RPMI7951 (cell line): ENCODE measurements at places on chromosomes 12 and 14. TPM values are rescaled to one million over a fixed set of nuclear protein-coding genes. Genes with fewer than 3 reads are reported as not detected.

DNA sequence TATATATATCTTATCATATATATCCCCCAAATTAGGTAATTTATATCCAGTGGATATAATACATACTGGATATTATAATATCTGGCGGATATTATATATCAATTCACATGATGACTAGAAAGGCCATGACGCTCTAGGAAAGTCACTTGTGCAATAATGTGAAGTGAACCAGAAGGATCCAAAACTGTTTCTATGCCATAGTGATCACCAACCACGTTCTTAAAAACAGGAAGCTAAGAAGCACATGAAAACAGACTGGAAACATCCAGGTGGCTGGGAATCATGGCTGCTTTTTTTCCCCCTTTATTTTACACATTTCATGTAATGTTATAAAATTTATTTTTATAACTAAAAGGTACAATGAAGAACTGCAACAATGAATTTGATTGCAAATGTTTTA is 1.4 kb downstream of the GUCY2C start:
- no peak for DNase-seq

SLC5A8 gene
- total RNA-seq, result not detected in 2 replicates

GRCh38 chr14:94517641-94518257 is 8.5 kb upstream of the SERPINA12 start:
- peak; percentile 7 for DNase-seq

GRCh38 chr14:23610090-23610814 is 25.9 kb upstream of the DHRS2 start:
- DNase-seq, result no peak

GRCh38 chr14:49622022-49622607 is 1.5 kb downstream of the MGAT2 start:
- no peak for DNase-seq

DNA sequence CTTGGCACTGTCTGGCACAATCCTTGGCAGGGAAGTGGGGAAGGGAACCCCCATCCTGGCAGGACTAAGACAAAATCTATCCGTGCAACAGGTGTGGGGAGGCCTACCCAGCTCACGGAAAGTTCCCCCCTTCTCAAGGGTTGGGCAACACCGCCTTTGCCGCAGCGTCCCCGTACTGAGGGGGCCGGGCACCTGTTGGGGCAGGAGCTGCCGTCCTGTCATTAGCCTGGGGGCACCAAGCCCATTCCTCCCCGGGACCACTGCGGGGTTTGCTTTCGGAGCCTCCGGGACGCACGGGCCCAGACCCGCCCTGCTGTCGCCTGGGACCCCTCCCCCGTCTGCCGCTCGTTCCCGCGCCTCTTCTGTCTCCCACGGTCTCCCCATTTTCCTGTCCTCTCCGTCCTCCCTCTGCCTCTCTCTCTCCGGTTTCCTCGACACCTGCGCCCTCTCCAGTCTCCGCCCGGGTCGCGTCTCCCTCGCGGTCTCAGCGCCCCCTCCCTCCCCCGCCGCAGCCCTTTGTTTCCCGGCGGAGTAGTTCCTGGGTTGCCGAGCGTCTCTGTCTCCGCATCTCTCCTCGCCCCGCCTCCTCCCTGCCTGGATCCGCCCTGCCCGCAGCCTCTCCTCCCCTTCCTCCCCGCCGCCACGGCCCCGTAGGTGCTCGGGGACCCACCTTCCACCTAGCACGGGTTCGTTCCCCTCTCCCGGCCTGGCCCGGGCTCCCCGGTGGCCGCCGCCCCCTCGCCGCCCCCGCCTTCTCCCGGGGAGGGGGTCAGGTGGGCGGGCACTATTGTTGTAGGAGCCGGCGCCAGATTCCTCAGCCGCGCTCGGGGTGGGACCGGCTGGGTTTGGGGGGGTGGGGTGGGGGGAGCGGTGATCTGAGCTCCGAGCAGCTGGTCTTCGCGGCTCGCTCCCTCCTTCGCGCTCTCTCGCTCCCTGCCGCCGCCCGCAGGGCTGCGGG is at the start of gene CACNB3:
Gene CACNB3 (plus strand): TSS at position 624 of the 958 bp plus-strand sequence. CDS start 434 bp downstream, outside the sequence.
- peak; percentile 44 for DNase-seq

DNA sequence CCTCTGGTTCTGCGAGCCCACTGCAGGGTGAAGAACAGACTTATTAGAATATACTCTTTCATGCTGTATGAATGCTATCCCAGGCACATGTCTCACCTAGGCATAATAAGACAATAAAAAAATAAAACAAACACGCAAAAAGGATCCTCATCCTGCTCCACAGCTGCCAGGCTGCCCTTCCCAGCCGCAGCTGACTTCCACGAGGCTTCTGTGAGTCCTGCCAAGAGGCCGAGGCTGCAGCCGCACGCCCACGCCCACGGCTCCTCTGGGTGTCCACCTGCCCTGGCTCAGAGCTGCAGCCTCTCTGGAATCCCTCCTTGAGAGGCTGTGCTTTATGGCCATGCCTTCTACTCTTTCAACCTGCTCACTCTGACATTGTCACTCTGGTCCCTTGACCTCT is 6.9 kb downstream of the SMIM41 start:
- no peak for DNase-seq

GRCh38 chr14:69657950-69658355 is 46.6 kb downstream of the SUSD6 start:
- DNase-seq, result no peak

- DNase-seq, result no peak
Measured at GRCh38 chr12:1213205-1213604, 222.2 kb downstream of the ERC1 start.

DNA sequence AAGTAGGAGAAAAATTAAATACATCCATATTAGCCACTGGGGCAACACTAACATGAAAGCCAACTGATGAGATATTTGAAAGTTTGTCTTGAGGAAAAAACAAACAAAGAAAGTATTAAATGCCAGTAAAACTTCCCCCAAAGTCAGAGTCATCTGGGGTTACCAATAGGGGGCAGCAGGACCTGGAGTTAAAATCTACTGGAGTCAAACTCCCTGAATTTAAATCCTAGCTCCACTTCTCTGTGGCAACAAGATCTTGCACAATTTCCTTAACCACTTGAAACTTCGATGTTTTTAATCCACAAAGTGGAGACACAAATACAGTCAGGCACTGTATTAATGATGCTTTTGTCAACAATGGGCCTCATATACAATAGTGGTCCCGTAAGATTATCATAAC is 14.4 kb downstream of the PLEKHG7 start:
- DNase-seq, result peak; percentile 34

GRCh38 chr12:49673446-49674317 is 33.5 kb downstream of the FMNL3 start:
- peak; percentile 96 for DNase-seq

LBHD2 gene
- not detected in 2 replicates for total RNA-seq

- no peak for DNase-seq
Measured at GRCh38 chr12:77115471-77115870, 50.1 kb upstream of the E2F7 start.

GRCh38 chr14:77301103-77301502 is 19.6 kb downstream of the POMT2 start:
- DNase-seq, result peak; percentile 65

DNA sequence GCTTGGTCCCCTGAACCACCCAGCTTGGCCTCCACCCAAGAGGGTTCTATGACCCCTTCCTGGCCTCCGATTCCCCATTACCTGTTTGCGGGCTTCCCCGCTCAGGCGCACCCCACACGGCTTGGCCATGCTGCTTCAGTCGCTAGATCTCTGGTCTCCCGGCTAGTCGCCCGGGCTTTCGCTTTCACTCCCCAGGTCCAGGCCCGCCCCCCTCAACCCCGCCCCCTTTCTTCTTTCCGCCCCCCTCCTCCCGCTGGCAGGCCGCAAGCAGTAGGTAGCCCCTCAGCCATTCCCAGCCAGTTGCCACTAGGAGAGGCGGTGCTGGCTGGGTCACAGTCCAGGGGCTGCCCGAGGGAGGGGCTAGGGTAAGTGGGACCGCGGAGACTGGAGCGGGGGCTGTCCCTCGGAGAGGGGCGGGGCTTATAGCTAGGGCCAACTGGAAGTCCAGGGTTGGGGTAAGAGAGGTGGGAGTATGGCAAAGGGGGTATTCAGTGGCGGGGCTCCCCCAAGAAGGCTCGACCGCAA is at the start of gene PSME2:
Gene PSME2 (minus strand): TSS at position 158 of the 525 bp plus-strand sequence. CDS start 29 bp downstream, at position 129.
- peak; percentile 97 for DNase-seq

DNA sequence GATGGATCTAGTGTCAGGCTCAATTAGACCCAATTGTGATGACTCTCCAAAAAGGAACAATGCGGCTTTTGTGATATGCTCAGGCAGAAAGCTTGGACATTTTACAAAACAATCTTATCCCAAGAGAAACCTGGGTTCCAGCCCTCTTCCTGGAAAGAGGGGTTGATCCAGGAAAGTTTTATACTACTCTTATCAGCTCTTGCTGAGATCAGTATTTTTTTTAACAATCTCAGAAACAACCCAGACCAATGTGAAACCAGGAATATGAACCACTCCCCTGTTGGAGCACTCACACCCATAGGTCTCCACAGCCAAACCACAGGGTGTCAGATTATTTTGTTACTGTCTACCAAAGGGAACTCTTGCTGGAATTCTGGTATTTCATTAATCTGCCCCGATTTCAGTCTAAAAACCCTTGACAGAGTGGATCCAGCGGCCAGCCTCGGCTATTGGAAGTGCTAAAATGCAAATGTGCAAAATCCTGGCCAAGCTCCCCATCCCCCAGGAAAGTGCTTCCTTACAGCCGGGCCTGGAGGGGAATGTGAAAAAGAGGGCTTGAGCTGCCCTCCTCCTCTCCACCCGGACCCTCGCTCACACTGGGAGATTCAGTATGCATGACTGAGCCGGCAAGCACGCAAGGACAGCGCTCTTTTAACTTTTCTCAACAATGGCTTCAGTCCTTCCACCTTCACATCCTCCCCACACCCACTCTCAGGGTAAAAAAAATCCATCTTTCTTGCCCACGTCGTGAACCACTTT is 4.0 kb downstream of the FBXL14 start:
- DNase-seq, result peak; percentile 62

CISTR gene
- total RNA-seq, result not detected in 2 replicates
